ENCODE measurements at places on chromosomes 7 and 10. TPM values are rescaled to one million over a fixed set of nuclear protein-coding genes. Genes with fewer than 3 reads are reported as not detected.

CYP2C19 gene
- not detected for total RNA-seq

MAPK8 gene
- total RNA-seq, result 24.3 TPM

MRC1 gene
- total RNA-seq, result 9.3 TPM

CREB5 gene
- 6.3 TPM for total RNA-seq

PLXNA4 gene
- 0.88 TPM for total RNA-seq

MSS51 gene
- 253 TPM for total RNA-seq

AASS gene
- 4.1 TPM for total RNA-seq

GBX1 gene
- 0.38 TPM for total RNA-seq

NPC1L1 gene
- 0.28 TPM for total RNA-seq

ZNF117 gene
- total RNA-seq, result 1.7 TPM

GHRHR gene
- total RNA-seq, result not detected

HMX3 gene
- total RNA-seq, result not detected

TRIM73 gene
- 0.27 TPM for total RNA-seq

C7orf57 gene
- total RNA-seq, result not detected

LIPJ gene
- total RNA-seq, result not detected

CYP26A1 gene
- not detected for total RNA-seq

LBX1 gene
- 12.3 TPM for total RNA-seq

IKZF5 gene
- total RNA-seq, result 11.2 TPM

GLRX3 gene
- 56.5 TPM for total RNA-seq

VGF gene
- 0.10 TPM for total RNA-seq

VWA2 gene
- not detected for total RNA-seq

GPR146 gene
- total RNA-seq, result 5.0 TPM

SMIM30 gene
- 67.8 TPM for total RNA-seq

ARHGEF5 gene
- total RNA-seq, result 0.48 TPM

COL13A1 gene
- total RNA-seq, result 0.94 TPM

ZNF800 gene
- 29.2 TPM for total RNA-seq

PRKCQ gene
- 17.9 TPM for total RNA-seq

MMP21 gene
- total RNA-seq, result 0.17 TPM

CBLL1 gene
- 29.1 TPM for total RNA-seq

NAT16 gene
- total RNA-seq, result not detected

MALRD1 gene
- 0.39 TPM for total RNA-seq

GPR37 gene
- 0.47 TPM for total RNA-seq

STEAP1 gene
- 2.5 TPM for total RNA-seq

ZNRF2 gene
- total RNA-seq, result 13.1 TPM

MNX1 gene
- total RNA-seq, result not detected
